ENCODE measurements at places on chromosomes 5 and 9.

GRCh38 chr9:70613024-70613768, 198.7 kb upstream of the KLF9 start:
- DNase-seq, result no peak

DNA sequence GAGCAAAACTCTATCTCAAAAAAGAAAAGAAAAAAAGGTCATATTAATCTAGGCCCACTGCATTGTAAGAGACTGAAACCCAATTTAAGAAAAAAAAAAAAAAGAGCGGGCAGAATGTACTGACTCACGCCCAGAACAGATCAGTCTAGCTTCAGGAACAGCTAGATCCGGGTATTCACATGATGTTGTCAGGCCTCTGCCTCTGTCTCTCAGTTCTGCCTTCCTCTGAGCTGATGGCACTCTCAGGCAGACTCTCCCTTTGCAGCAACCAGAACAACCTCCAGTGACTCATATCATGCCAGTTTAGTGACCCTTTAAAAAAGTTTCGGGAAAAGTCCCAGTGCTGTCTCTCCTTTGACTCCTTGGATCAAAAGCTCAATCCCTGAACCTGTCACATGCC, 53.0 kb downstream of the NEURL1B start:
- no peak for DNase-seq

- DNase-seq, result peak; percentile 79
Observed at GRCh38 chr9:35882263-35882848, 12.2 kb upstream of the OR13J1 start.

- DNase-seq, result no peak
Observed at GRCh38 chr5:110321117-110321516, 405.4 kb downstream of the TMEM232 start.

DNA sequence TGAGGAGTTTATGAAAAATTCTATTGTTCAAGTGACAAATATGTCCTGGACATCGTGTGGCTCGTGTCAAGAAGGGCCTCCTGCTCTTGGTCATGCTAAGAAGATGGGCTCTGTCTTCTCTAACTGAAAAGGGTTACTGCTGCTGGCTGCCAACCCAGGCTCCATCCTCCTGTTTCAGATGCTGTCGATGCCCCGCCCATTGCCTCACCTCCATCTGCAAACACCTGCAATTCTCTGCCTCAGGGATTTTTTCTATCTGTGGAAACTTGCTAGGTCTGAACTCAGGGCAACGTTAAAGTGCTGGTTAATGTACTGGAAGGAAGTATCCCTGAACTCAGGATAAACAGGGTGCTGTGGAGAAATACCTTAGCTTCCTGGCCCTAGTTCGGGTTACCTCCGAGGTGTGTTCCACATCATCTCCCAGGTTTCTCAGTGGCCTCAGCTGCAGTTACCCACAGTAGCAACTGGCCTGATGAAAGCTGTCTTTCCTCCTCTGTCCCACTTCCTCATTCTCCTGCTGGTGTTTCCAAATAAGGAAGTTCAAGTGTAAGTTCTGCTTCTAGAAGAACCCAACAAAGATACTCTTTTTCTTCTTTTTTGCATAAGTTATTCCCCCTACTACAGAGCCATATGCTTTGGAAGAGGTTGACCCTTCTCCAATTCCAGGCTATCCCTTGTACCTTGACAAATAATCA, 151.7 kb upstream of the SMIM23 start:
- DNase-seq, result no peak

DNA sequence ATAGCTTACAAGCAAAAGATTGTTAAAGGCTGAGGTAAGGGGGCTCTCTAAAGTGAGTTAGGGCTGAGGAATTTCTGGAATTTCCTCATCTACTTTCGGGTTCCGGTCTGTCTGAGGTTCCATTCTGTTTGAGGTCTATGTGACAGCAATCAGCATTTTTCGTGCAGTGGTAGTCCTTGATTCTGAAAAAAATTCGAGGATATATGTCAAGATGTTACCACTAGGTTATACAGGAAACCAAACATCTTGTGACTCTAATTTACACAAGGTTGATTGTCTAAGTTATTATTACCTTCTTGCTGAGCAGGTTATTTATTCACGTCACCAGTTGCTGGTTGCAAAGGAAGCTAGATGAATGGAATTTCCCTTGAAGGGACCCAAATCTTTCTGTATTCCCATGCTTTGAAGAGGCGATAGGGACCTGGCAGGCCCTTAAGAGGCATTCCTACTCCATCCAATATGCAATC, 35.2 kb downstream of the RLN2 start:
- no peak for DNase-seq

DNA sequence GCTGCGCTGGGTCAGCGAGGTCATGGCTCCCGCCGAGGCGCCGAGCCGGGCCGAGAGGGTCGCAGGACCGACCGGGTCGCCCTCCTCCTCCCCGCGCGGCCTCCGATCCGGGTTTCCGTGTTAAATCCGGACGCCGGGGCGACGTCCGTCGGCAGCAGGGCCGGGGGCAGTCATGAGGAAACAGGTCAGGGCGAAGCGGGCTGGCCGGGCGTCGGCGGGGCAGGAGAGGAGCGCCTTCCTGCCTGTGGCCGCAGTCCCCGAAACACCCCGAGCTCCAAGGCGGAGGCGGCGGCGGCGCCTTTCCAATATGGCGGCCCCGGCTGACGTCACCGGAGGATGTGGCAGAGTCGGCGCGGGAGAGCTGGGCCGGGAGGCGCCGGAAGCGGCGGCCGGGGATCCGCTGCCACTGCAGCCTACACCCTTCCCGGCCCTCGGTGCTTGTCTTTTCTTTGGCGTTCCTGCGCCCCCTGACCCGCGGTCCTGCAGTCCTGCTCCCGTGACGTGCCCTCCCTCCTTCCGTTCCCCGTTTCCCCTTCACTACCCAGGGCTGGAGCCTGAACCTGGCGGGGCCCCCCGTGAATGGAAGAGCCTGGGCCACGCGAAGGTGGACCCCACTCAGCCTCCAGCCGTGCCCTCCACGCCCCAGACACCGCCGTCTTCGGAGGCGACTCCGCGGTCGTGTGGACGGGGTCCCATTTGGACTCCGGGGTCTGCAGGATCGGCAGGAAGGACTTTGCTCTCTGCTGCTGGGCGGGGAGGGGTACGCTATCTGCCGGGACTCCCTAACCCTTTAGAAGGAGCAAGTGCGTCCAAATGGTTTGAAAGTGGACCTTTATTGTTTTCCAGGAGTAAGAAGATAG, at the start of gene GOLPH3:
TSS of gene GOLPH3 (minus strand) at position 309 of the 860 bp plus-strand sequence. CDS start at position 24, 285 bp downstream.
- peak; percentile 90 for DNase-seq

DNA sequence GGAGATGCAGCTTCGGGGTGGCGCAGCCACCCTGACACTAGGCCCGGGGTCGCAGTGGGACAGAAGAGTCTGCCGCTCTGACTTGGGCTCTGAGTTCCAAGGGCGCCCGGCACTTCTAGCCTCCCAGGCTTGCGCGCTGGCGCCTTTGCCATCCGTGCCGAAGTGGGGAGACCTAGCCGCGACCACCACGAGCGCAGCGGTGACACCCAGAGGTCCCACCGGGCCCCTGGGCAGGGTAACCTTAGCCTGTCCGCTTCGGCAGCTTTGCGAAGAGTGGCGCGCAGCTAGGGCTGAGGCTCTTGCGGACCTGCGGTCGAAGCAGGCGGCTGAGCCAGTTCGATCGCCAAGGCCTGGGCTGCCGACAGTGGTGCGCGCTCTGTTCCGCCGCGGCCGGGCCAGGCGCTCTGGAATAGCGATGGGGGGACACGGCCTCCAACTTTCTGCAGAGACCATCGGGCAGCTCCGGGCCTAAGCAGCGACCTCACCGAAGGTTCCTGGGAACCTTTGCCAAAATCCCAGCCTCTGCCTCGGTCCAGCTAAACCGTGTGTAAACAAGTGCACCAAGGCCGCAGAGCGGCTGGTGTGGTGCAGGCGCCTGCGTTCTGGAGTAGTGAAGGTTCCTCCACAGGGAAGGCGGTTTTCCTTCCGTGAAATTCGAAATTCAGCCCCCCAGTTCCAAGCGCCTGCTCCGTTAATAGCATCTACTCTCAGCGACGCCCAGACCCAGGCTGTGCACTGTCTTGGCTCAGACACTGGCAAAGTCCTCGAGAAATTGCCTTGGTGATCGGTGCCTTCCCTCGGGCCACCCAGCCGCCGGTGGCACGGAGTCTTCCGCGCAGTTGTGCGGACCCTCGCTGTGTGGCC, 7.4 kb downstream of the TLX3 start:
- no peak for DNase-seq

- DNase-seq, result no peak
Observed at GRCh38 chr9:87886210-87886932, 3.7 kb downstream of the SPATA31E1 start.

DNA sequence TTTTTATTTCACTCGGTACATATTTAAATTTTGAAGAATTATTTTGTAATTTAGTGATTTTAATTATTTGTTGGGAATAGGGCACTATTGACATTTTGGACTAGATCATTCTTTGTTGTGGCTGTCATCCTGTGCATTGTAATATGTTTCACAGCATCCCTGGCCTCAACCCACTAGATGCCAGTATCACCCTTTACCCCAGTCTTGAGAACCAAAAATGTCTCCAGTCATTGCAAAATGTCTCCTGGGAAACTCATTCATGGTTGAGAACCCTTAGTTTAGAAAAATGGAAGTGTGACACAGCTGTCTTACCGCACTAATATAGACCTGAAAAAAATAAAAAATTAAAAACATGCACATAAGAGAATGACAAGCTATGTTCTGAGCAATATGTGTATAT, 88.4 kb upstream of the CCDC152 start:
- DNase-seq, result no peak

DNA sequence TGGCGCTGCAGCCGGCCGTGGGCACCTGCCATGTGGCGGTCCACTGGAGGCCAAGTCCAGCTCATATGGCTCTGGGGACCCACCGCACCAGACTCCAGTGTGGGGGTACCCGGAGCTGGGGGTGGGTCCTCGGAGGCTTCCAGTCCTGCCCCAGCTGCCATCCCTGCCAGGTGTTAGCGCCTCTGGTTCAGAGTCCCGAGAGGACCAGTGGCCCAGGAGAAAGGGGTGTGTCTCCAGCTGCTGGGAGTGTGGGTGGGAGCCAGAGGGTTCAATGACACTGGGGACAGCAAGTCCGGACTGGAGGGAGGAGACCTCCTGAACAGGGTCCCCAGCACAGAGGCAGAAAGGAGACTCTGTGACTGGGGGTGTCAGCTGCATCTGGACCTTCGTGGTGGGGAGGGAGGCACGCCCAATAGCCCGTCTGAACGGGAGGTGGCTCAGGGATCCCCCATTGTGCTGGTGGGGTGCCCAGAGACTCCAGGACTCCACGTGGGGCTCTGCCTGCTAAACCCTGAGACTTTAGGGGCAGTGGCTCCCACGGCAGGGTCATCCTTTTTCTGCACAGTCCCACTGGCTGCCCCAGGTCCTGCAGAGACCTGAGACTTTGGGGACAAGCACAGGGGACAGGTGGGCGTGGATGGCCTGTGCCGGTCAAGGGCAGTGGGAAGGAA, 2.4 kb upstream of the AHRR start:
- DNase-seq, result no peak

DNA sequence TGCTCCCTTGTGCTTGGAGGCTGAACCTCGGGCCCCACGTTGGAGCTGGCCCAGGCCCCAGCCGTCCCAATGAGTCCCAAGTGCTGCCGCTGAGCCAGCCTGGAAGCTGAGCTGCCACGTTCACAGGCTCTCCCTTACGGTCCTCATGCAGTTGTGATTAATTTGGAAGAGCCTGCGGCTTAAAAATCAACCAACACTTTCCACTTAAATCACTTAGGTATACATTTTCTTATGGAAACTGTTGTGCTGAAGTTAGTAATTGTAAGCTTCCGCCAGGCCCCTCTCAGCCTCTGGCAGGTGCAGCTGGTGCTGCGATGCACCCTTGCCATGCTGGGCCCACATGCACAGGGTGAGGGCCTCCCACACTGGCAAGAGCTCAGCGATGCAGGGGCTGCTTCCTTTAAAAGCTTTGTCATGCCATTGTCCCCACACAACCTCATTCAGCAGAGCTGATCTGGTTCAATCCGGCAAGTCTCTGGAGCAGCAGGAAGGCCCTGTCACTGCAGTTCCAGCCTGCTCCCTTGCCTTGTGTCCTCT, 61.0 kb downstream of the IPPK start:
- DNase-seq, result no peak

DNA sequence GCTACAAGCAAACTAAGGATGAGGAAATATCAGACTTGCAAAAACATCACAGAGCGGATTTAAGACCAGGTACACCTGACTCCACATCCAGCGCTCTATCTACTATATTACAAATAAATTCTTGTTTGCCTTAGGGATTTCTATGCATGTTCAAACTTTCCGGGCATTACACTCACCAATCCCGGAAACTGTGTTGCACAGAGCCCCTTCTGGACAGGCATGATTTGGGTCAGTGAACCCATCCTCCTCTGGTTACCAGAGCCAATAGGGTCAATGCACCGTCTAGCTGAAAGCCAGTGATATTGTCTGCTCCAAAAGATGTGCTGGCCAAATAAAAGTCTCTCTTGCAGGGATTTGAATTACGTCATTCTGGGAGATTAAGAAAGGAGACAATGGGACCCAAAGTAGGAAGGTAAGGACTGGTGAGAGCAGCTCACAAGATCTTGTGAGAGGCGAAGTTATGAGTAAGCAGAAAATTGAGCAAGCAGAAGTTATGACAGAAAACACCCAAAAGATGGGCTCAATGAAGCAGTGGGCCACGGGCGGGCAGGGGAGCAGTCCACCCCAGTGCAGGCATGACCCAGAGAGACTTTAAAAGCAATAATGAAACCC, 155.8 kb upstream of the RAI14 start:
- DNase-seq, result no peak

GRCh38 chr5:141872496-141873356, 5.5 kb downstream of the PCDH1 start:
- DNase-seq, result no peak

GRCh38 chr9:113538131-113538530, 74.6 kb downstream of the RGS3 start:
- no peak for DNase-seq

DNA sequence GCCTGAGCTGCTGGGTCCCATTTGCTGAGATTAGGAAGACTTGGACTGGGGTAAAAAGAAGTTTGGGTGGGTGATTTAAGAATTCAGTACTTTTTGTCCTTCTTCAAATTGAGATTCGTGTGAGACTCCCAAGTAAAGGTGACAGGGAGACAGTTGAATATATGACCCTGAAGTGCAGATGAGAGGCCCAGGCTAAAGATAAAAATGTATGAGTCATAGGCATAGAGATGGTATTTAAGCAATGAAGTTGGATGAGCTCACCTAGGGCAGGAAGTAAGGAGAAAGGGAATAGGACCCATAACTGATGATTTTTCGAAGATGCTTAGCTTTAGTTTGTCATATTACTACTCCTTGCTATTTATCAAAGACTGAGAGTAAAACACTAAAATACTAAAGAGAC, 255.9 kb upstream of the ADRA1B start:
- DNase-seq, result no peak

DNA sequence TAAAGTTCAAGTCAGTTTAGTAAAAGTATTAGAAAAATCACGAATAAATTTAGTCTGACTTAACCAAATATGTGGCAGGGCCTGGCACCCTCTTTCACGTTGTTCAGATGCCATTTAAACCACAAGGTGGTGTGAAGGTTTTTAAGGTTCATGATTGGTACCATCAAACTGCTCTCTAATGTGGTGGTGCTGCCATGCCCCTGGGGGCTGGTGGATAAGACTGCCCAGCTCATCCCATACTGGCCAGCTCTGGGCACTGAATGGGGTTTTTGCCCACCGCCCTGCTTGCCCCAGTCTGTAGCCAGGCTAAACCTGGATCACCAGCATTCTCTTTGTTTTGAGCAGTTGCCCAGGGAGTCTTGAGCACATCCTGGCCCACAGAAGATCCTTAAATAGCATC, 159.3 kb downstream of the GABBR2 start:
- DNase-seq, result no peak

- no peak for DNase-seq
Observed at GRCh38 chr9:107759823-107760166, 270.2 kb upstream of the KLF4 start.
